ENCODE measurements at places on chromosomes 7 and 10.

DNA sequence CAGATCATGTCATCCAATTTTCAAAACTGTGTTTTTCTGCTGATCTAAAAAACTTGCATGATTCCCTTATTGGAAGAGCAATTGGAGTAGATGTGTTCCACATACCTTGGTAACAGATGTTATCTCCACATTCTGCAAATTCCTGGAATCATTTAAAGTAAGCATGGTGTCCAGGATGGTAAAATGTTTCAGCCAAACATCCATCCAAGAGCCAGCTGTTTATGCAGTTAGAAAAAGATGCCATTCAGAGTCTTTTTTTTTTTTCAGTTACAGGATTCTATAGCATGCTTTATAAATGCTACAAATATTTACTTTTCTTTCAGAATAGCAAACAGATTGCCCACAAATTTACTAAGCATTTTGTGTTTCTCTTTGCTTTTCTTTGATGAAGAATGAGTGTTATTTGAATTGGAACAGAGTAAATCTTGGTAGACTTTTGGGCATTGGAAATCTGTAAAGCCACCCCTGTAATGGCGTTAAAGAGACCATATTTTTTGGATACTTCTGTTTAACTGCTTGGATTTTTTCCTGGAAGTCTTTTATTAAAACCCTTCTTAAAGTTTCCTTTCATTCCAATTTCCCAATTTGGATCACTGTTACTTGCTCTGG is 149.8 kb downstream of the GNAT3 start:
- DNase-seq, result peak; percentile 67

GRCh38 chr10:110220398-110220797 is 13.0 kb downstream of the MXI1 start:
- DNase-seq, result no peak

GRCh38 chr10:11337516-11337915 is 273.9 kb downstream of the USP6NL start:
- DNase-seq, result no peak

DNA sequence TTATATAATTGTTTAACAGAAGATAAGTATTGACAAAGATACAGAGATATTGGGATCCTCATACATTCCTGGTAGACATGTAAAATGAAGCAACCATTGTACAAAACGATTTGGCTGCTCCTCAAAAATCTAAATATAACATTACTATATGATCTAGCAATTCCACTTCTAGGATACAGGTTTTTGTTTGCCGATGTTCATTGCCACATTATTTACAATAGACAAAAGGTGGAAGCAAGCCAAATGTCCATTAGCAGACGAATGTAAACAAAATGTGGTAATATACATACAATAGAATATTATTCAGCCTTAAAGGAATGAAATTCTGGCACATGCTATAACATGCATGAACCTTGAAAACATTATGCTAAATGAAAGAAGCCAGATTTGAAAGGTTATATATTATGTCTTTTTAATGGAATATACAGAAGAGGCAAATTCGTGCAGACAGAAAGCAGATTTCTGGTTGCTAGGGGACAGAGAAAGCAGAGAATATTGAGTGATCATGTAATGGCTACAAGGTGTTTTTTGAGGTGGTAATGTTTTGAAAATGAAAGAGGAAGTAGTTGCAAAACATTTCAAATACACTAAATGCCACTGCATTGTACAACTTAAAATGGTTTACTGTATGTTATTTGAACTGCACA is 44.9 kb downstream of the POLR1F start:
- DNase-seq, result no peak

DNA sequence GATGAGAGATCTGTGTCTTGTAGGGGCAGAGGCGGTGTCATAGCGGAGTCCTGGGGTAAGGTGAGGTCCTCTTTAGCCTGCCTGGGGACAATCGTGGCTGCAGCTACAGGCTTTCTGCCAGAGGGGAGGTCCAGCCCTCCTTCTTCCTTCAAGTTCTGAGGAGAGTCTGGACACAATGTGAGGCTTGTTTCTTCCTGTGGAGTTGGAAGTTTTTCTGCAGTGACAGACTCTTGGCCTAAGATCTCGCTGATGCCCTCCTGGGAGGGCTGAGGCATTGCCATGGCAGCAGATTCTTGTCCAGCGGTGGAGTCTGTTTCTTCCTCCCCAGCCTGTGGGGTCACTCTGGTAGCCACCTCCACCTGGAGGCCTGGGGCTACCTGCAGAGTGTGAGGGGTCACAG is 4.4 kb downstream of the NACAD start:
- DNase-seq, result no peak

DNA sequence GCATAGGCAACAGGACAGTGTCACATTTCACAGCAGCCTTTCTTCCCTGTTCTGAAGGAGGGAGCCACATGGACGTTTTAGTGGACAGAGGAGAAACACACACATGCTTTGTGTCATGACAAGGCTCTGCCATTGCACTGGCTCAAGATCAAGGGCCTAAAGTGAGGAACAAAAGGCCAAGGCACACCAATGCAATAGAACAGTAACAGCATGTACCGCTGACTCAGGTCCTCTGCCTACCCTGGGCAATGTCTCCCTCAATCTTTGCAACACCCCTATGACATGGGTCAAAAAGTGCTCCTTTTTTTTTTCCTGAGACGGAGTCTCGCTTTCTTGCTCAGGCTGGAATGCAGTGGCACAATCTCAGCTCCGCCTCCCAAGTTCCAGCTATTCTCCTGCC is 57.8 kb upstream of the SDK1 start:
- no peak for DNase-seq

DNA sequence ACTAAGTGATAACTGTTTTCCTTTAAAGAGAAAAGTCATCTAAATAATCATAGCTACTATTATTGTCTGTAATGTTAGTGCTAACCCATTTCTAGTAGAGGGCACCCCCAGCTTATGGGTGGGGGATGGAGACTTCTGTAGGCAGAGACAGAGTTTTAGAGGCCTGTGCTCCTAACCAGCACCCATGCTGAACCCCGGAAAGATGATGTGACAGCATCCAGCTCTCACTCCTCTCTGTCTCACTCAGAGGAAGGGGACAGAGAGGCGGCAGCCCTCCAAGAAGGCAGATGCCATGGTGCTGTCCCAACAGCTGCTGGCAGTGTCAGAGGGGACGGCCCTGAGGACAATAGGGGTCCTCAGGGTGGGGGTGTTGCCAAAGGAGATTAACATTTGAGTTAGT is 74.4 kb upstream of the PRLHR start:
- DNase-seq, result no peak

DNA sequence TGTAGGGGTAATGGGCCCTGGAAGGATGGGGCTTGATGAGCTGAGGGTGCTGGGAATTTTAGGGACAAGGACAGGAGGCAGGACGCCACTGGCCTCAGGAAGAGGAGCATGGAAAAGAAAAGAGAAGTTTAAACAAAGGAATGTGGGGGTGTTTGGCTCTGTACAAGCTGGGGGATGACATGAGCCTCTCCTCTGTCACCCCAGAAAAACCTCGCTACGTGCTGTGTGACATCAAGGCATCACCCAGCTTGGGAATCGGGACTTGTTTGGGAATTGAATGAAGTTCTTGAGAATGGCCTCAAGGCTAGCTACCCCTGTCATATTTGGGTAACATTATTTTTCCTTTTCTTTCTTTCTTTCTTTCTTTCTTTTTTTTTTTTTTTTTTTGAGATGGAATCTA is 47.7 kb upstream of the HSPB1 start:
- DNase-seq, result no peak

- DNase-seq, result no peak
These were observed 99.8 kb upstream of the STRIP2 start for GRCh38 chr7:129334473-129334872.

GRCh38 chr10:52215745-52216361 is 98.2 kb upstream of the DKK1 start:
- DNase-seq, result peak; percentile 74

DNA sequence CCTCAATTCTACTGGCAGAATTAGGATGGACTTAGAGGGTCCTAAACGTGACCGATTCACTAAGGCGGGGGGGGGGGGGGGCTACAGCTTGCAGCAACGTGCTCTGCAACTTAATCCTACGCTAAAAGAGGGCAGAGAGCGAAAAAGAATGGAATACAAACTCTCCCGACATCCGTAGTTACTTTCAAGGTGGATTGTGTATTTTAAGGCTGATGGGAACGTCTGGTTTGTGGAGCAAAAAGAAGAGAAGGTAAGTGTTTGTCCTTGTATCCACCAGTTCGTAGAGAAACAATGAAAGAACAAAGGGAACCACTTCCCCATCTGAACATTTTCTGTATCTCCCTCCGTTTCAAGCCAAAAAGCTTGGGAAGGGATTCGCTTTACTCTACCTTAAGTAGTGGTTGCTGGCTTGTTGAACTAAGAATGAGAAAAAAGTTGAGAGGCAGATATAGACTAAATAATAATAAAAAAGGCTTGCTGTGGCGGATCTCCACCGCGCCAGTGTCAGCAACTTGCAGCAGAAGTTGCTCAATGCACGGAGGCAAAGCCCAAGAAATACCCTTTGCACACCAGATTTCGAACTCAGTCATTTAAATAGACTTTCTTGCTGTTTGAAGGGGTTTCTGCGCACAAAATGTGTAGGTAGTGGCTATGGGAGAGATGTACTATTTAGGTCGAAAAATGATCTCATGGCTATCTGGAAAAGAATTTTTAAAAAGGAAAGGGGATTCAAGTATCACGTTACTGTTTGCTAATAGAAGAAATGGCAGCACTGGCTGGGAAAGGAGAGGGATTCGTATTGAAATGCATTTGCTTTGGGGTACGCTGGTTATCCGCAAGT is 736 bp downstream of the SKIDA1 start:
- DNase-seq, result peak; percentile 58

- DNase-seq, result peak; percentile 22
These were observed 674 bp downstream of the AMZ1 start for GRCh38 chr7:2688409-2689342.

DNA sequence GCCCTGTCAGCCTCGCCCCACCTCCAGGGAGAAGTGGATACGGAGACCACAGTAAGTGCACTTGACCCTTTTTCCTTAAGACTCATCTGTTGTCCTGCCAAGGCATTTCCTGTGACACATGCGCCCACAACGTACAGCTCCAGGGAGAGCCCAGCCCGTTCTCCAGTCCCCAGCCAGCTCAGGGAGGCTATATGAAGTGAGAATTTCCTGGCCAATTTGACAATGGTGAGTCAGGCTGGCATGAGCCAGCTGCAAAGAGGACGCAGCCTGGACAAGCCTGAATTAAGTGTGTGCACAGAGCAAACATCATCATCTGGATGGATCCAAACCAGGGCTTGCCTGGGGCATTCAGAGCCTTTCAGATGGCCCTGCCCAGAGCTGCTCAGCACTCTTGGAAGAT is 244.8 kb downstream of the KCNMA1 start:
- peak; percentile 96 for DNase-seq

DNA sequence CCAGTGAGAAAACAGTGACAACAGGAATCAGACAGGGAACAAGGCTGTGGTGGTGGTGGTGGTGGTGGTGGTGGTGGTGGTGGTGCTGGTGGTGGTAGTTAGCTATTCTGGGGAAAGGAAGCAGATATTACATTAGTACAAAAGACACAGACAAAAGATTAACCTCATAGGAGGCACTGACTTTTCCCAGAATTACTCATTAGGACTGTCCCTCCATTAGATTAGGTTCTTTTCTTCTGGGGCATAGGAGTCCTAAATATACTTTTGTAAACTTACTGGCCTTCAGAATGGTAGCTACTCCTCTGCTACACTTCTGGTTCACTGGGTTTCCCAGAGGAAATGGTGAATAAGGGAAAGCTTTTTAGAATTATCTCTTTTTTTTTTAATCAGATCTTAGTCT is 156.6 kb upstream of the SEMA3D start:
- no peak for DNase-seq

DNA sequence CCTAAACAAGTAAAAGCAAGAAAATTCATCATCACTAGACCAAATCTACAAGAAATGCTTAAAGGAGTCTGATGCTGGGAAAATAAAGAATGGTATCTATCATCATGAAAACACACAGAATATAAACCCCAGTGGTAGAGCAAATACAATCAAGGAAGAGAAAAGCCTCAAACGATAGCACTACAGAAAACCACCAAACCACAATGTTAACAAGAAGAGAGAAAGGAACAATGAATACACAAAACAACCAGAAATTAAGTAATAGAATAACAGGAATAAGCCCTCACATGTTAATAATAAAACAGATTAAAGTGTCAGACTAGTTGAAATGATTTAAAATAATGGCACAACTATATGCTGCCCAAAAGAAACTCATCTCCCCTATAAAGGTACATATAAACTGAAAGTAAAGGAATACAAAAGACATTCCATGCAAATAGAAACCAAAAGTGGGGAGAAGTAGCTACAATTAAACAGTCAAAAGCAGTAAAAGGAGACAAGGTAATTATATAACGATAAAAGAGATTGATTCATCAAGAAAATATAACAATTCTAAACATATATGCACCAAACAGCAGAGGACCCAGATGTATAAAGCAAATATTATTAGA is 77.3 kb downstream of the JMJD1C start:
- DNase-seq, result peak; percentile 12

Data from AG10803 (cell line).